H1 (cell line): ENCODE measurements at places on chromosomes 1 and 21. TPM values are rescaled to one million over a fixed set of nuclear protein-coding genes. Genes with fewer than 3 reads are reported as not detected.

PLPPR5 gene
- 4.8 and 5.6 TPM in 2 replicates for total RNA-seq

MATN1 gene
- total RNA-seq = 0.11 and 0.28 TPM in 2 replicates

EXTL1 gene
- 1.2 and 1.3 TPM in 2 replicates for total RNA-seq

DNA sequence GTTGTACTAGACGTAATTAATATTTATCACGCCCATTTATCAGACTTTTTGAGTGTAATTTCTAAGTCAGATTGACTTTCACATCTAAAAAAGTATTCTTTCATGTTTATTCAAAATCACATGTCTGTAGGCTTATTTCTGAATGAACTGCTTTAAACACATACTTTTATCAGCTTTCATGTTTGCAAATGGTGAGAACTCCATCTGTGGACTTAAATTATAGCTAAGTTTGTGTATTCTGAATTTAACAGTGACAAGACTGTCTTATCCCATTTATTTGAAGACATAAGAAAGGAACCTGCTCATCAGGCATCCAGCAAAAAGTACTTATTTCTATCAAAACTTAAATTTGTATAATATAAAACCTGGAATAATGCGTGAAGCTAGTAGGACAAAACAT, 69.3 kb downstream of the DENND1B start:
- no peaks in the 10 kb centered on the region for H3K27me3 ChIP-seq
- DNase-seq = no peak
- no peak overlapping the region for H3K27ac ChIP-seq
- H3K4me1 ChIP-seq = no peaks in the 10 kb centered on the region
- no peak overlapping the region for H3K4me3 ChIP-seq
- H3K36me3 ChIP-seq = no peaks in the 10 kb centered on the region

- H3K27me3 ChIP-seq = no peaks in the 10 kb centered on the region
- H3K36me3 ChIP-seq = no peaks in the 10 kb centered on the region
- H3K4me1 ChIP-seq = no peaks in the 10 kb centered on the region
- no peak overlapping the region for H3K4me3 ChIP-seq
Measured at GRCh38 chr1:166197141-166197540, 30.3 kb upstream of the FAM78B start.

DNA sequence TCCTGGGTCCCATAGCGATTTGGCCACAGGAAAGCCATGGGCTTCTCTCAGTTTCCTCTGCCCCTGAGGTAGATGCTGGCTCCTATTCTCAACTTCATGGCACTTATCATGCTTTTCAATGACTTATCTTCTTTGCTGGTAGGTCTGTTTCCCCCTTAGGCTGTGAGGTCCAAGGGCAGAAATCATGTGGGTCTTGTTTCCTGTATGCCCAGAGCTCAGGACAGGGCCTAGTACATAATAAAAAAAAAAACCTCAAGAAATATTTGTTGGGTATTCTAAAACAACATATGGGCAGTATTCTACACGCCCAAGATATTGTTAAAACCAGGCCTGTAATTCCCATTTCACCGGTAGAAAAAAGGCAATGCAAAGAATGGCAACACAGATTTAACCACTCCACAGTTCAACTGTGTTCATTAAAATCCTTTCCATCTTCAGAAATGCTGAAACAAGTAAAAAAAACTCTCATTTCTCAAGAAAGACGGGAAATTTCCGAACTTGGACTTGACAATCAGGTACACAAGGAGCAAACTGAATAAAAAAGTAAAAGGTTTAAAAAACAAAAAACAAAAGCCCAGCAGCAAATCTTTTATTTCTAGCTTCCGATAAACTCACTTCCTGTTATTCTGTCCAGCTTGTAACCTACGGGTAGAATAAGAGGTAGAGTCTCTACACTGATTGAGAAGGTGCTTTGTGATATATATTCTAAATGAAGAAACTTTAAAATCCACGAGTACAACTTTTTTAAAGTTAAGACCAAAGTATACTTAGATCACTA, 6.3 kb upstream of the TDRD10 start:
- peaks cover 14% of the 10 kb centered on the region for H3K27me3 ChIP-seq
- H3K27ac ChIP-seq = no peak overlapping the region
- H3K4me1 ChIP-seq = no peaks in the 10 kb centered on the region
- DNase-seq = no peak

DNA sequence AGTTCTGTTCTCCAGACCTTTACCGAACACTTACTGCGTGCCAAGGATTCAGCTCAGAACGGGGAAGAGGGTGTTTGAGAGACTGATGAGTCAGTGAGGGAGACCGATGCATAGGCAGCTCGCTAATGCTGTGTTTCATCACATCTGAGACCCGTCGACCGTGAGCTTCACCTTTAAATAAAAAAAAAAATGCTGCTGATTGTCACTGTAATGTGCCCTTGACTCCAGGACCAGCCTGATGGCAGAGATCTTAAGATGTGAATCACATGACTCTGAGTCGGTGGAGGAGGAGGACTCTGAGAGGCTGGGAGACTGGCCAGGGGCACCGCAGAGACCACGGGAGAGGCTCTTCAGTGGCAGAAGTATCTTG, 28.8 kb downstream of the SPSB1 start:
- H3K4me3 ChIP-seq = no peak overlapping the region
- no peaks in the 10 kb centered on the region for H3K36me3 ChIP-seq
- H3K4me1 ChIP-seq = peaks cover 29% of the 10 kb centered on the region
- DNase-seq = no peak

- H3K27ac ChIP-seq = no peak overlapping the region
- DNase-seq = no peak
- no peaks in the 10 kb centered on the region for H3K36me3 ChIP-seq
Measured at GRCh38 chr1:108077991-108078390, 113.0 kb upstream of the VAV3 start.

DNA sequence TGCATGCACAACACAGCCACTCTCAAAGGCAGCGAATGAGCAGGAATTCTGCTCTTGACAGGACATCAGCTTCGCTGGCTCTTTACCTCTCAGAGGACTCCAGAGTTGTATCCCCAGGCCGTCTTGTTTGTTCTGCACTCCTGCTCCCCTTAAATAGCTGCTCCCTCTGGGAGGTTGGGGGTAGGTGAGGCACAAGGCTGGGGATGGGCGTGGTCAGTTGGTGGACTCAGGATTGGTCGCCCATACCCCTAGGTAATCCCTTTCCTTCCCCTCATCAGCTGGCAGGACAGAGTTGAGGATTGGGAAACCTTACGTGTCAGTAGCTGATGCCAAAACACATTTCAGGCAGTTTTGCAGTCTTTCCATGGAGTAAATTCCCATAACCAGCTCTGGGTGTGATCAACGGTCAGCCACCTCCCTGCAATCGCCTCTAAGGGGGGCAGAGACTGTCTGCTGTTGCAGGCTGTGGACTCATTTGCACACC, at the start of gene PLA2G2A:
PLA2G2A (minus strand) TSS at position 125 of the 484 bp plus-strand sequence. CDS start 845 bp downstream, outside the sequence.
- H3K4me1 ChIP-seq = peaks cover 2% of the 10 kb centered on the region; the same call in 1 of the 2 replicates
- no peak within 1 kb of the TSS for H3K4me3 ChIP-seq
- H3K36me3 ChIP-seq = peaks cover 2% of the 10 kb centered on the region; the same call in 1 of the 2 replicates
- H3K27ac ChIP-seq = no peak within 1 kb of the TSS
- no peaks in the 10 kb centered on the region for H3K27me3 ChIP-seq
